ENCODE measurements at places on chromosomes 16 and 17.

- no peak for DNase-seq
Observed at GRCh38 chr17:44389723-44390202, 314 bp upstream of the ITGA2B start.

- no peak for DNase-seq
Observed at GRCh38 chr16:59045501-59045900, 311.4 kb upstream of the GOT2 start.

- DNase-seq, result no peak
Observed at GRCh38 chr16:31347445-31347844, 7.5 kb upstream of the ITGAX start.

DNA sequence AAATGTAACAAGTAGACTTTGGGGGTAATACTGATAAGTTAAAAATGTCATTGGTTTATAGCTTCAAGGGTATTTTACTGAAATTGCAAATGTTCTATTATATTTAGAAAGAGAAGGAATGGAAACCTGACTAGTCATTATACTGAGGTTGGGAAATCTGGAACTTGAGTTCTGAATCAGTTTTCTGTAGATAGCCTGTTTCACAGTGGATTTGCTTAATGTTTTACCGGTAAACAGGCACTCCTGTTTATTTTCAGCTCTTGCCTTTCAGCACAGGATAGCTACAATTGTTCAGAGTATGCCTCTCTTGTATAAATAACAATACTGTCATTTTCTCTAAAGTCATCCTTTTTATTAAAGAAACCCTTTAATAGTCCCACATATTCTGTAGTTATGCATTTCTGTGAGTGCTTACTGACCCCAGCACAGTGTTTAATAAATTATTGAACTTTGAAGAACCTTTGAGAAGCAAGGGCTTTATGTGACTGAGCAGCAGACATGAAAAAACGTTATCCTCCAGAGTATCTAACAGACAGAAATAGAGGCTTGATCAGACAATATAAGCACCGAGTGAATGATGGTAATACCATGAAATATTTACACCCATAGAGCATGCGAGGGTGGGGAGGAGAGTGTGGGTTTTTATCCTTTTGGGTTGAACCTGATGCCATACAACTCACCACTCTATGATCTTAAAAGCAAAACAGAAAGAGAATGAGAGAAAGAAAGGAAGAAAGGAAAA is 58.2 kb downstream of the FTO start:
- no peak for DNase-seq

DNA sequence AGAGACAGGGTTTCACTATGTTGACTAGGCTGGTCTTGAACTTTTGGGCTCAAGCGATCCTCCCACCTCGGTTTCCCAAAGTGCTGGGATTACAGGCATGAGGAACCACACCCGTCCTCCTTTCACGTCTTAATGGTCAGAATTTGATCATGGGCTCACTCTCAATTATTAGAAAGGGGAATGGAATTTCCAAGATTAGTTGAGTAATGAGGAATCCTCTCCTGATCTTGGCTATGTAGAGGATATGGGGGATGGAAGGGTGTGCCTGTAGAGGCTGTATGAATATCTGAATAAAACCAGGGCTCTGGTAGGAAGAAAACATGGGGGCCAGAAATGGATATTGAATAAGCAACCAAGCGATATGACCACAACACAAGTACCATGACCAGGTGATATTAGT is 25.9 kb upstream of the SMURF2 start:
- no peak for DNase-seq

- DNase-seq, result no peak
Observed at GRCh38 chr16:75256696-75257343, 5.4 kb upstream of the BCAR1 start.

DNA sequence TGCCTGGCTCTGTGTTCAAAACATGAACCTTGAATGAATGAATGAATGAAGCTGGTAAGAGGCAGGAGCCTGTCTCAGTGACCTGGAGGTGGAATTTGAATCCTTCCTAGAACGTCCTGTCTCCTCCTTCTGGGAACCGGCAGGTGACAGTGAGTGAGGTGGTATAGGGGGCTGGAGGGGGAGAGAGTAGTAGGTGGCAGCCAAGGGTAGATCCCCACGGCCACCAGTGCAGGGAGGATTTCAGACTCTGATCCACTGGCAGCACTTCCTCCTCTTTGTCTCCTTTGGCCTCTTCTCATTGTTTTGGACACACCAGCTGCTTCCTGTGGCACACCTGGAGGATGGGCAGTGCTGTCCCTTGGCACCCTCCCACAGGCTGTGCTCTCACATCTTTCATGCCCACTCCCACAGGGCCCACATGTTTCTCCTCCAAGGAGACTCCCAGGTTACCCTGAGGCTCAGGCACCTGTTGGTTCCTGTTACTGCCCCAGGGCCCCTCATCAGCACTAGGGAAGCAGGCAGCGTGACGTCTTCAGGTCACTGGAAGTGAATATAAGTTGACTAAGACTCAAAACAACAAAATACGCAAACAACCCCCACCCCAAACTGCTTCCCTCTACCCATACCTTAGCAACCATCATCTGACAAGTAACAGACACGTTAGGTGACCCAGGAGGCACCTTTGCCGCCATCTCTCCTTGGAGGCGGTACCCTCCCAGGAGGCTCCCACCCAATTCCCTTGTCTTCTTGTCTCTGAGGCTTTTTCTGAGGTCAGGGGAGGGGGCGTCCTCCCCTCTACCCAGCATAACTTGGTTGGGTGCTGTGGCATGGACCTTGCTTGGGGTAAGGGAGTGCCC is 84.6 kb downstream of the N4BP1 start:
- no peak for DNase-seq

- DNase-seq, result no peak
Observed at GRCh38 chr16:12349936-12350850, 373.7 kb downstream of the SNX29 start.

GRCh38 chr16:3173892-3174617 is 13.9 kb upstream of the OR1F1 start:
- no peak for DNase-seq

Data from effector memory CD4-positive, alpha-beta T cell (primary cell).